Stimulated activated CD4-positive, alpha-beta T cell treated with anti-CD3 and anti-CD28 coated beads, Interleukin-1b, Interleukin-23, amount 100 ng/mL, for 1 hour (primary cell): ENCODE measurements at places on chromosomes 16 and 17.

DNA sequence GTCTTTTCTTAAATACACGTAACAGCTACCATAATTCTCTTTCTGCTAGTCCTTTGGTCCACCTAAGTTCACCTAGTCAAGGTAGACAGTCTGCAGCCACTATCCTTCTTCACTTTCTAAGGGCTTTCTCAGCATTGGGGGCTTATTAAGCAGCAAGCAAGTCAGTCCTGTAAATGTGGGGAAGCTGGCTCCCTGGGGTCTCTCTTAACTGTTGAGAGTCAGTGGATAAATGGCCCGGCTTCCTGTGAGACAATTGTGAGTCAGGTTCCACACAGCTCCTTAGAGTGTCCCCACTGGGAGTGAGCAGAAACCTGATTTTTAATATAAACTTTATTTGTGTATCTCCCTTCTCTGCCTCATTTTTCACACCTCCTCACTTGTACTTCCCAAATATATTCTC, 132.1 kb downstream of the CDH13 start:
- DNase-seq: no peak

DNA sequence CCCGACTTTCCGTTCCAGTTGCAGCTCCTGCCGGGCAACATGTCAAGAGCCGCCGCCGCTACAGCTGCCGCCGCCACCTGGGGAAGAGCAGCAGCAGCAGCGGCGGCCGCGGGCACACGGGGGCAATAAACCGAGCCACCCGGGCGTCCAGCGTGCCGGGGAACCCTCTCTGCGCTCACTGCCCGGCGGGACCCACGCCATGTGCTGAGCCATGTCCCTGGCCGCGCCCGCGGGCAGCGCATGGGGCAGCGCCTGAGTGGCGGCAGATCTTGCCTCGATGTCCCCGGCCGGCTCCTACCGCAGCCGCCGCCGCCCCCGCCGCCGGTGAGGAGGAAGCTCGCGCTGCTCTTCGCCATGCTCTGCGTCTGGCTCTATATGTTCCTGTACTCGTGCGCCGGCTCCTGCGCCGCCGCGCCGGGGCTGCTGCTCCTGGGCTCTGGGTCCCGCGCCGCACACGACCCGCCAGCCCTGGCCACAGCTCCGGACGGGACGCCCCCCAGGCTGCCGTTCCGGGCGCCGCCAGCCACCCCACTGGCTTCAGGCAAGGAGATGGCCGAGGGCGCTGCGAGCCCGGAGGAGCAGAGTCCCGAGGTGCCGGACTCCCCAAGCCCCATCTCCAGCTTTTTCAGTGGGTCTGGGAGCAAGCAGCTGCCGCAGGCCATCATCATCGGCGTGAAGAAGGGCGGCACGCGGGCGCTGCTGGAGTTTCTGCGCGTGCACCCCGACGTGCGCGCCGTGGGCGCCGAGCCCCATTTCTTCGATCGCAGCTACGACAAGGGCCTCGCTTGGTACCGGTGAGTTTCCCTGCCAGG, 604 bp downstream of the HS3ST3B1 start:
- no peak for DNase-seq

- no peak for DNase-seq
Measured at GRCh38 chr17:45852535-45853297, 8.0 kb downstream of the SPPL2C start.

GRCh38 chr17:30352240-30352814, 18.5 kb upstream of the TMIGD1 start:
- DNase-seq: no peak

GRCh38 chr16:75687361-75687760, 10.6 kb upstream of the CPHXL2 start:
- DNase-seq: no peak

DNA sequence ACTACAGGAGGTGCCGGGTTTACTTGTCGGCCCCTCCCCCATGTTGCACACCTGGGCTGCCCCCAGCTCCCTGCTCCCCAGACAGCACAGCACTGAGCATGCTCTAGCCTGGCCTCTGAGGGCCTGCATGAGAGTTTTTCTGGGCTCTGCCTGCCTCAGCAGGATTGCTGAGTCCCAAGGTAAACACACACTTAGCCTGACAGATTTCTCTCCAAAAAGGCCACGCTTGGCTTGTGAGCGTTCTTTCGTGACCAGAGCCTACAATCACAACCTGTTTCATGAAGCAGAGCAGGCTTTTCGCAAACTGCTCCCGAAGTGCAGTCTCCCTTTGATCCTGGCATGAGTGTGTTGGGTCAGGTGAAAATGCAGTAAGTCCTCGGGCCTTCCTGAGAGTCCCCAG, 9.8 kb upstream of the CD300E start:
- no peak for DNase-seq

- DNase-seq: no peak
Measured at GRCh38 chr16:17986991-17987390, 349.5 kb downstream of the NPIPA8 start.

DNA sequence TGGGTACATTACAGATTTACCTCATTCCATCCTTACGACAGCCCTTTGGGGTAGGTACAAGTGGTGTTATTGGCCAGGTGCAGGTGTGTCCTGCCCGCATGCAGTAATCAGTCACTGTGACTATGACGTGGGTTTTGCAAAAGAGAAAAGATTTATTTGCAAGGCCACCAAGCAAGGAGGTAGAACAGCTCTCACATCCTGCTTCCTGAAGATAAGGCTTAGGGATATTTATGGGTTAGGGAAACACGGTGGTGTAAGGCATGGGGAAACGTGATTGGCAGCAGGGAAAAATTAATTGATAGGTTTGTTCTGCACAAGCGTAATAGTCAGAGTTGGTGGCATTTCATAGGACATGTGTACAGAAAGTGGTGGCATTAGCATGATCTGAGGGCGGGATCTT, 214.8 kb downstream of the PARN start:
- no peak for DNase-seq

GRCh38 chr17:33642002-33642401, 348.9 kb upstream of the ASIC2 start:
- no peak for DNase-seq

GRCh38 chr17:45270828-45271418, 9.0 kb upstream of the SPATA32 start:
- no peak for DNase-seq

DNA sequence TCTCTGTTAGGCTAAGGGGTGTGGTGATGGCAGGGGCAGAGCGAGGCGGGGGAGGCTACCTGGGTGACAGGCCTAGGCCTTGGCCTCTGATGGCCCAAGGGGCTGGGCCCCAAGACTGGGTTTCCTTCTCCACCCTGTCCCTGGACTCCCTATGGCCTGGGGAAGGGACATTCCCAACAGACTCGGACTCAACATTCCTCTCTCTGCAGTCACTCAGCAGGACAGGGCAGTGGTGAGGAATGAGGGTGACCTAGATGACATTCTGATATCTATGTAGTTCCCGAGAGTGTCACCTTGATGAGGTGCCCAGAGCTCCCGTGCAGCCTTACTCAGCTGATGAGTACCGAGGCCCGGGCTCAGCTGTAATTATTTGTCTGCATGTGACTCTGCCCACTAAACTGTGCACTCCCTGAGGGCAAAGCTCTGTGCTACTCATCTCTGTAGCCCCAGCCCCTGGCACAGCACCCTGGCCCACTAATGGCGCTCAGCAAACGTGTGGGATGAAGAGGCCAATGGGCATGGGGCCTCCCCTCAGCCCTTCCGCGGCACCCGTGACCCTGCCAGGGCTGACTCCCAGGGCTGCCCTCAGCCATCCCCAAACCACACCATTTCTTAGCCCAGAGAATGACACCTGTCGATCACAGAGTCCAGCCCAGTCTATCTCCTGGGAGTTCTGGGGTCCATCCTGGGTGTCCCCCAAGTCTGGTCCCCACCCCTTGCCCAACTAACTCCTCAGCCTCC, 2.2 kb downstream of the PLCD3 start:
- DNase-seq: no peak

GRCh38 chr17:75039238-75039637, 7.5 kb downstream of the ATP5PD start:
- no peak for DNase-seq

GRCh38 chr16:64365448-64365931, 756.4 kb downstream of the CDH11 start:
- DNase-seq: no peak

GRCh38 chr17:29710520-29710884, 87.8 kb upstream of the CORO6 start:
- DNase-seq: no peak

DNA sequence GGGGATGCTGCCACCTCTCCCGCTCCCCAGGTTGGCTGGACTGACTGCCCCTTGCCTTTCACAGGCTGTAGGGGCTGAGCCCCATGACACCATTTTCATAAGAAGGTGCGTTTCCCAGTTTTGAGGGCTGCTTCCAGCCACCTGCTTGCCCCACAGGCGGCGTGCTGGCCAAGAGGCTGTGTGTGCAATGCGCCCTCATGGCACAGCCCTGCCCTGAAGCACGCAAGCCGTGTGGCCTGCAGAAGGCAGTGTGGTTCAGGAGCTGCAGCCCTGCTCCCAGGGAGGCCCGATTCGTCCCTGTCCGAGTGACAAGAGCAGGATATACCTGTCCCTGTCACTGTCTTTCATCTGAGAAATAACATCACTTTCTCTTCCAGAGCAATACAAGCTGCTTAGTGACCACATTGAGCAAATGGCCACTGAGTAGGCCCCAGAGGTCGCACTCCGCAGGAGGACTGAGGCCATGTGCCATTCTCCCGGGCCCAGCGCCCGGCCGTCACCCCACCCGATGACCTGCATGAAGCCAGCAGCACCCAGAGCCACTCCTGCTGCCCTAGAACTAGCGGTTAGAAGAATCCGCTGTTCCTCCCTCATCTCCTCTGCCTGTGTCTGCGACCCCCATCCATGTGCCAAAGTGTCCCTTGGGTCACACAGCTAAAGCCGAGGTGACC, 24.2 kb downstream of the CIBAR2 start:
- DNase-seq: no peak

DNA sequence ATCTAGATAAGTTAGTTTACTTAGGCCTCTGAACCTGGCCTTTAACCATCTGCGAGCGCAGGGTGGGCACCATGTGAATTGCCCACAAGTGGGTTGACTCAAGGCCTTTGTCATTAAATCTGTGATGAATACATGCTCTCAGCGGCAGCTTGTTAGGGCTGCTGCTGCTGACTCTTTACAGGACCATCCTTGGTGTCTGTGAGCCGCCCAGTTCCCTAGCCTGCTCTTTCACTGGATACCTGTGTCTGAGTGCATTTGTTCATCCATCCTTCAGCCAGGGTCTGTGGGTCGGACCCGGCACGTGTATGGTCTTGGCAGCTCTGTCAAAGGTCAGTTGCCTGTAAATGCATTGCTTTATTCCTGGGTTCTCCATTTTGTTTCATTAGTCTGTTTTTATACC, 321.3 kb downstream of the CNTNAP4 start:
- DNase-seq: no peak

DNA sequence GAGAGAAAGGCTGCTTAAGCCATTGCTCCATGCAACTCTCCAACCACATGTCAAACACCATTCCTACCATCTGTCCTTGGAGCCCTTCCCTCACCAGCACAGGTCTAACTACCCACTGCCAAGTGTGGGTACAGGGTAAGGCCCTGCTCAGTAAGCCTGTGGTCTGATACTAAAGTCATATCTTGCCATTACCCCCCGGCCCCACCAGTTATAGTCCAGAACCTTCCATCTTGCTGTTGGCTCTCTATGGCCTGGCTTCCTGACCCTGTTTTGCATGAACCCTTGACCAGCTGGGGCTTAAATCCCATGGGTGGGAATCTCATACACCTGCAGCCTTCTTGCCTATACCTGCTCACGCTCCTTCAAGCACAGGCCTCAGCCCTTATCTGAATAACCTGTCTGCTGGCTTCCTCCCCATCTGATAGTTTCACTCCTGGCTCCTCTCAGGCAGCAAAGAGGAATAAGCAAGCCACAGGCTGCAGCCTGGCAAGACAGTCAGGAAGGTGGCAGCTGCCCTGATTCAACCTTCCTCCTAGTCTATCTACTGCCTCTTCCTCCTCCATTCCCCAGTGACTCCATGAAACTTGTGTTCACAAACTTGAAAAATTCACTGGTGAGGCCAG, 64.1 kb downstream of the ZFHX3 start:
- no peak for DNase-seq

DNA sequence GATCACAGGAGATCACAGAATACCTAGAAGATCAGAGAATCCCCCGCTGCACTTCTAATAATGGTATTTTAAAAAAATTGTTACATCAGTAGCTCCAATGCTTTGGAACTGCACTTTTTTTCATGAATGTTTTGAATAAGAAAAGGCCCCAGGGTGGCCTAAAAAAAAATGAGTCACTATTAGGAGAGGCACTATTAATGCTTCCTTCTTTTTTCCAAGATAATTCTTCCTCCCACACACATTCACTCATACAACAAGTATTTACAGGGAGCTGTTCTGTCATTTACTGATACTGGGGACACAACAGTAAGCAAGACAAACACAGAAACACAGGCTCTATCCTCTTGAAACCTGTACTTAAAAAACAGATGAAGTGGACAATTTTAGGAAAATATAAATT, 675 bp upstream of the PDZD9 start:
- no peak for DNase-seq

- DNase-seq: no peak
Measured at GRCh38 chr17:73072219-73072962, 20.1 kb downstream of the SLC39A11 start.

DNA sequence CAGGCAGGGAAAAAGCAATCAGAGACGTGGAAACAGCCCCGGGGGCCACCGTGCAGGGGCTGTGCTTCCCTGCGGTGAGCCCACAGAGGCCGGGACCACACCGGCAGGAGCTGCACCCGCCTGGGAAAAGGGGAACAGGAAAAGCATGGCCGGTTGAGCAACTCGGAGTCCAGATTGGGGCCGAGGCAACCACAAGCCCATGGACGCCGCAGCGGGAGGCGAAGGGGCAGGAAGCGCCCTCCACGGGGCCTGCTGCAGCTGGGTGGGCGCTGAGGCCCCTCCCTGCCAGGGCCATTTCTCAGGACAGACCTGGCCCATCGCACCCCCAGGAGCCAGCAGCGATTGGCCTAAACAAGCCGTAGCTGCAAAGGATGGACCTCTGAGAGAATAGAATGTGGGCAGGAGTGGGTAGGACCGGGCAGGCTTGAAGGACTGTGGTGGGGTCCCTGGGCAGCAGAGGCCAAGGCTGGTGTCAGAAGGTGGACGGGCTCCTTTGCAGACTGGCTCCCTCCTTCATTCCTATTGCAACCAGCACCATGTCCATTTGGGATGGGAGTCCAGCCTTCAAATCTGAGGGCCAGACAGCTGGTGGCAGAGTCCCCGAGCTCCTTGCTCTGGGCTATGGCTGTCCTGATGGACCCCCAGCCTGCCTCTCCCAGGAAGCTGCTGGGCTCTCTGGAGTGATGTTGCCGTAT, 30.4 kb downstream of the COX4I1 start:
- no peak for DNase-seq

DNA sequence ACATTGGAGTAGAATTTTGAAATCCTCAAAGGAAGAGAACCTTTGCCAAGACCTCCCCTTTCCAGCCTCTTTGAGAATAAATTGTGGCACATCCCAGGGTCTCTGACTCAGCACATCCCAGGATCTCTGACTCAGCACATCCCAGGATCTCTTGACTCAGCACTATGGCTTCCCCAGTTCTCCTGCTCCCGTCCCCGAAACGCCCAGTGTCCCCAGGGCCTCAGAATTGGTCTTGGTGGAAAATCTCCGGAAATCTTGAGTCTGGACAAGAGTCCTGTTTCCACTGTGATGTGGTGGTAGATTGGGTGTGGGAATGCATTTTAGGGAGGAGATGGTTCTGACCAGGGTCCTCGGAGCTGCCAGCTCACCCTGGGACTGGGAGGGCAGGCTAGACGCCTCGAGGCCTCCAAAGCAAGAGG, 19.2 kb downstream of the PLXDC1 start:
- DNase-seq: no peak

GRCh38 chr17:14559264-14560119, 258.6 kb downstream of the HS3ST3B1 start:
- DNase-seq: no peak

- no peak for DNase-seq
Measured at GRCh38 chr17:51699303-51699702, 439.0 kb downstream of the UTP18 start.
